ENCODE measurements at places on chromosomes 4 and X.

- DNase-seq: no peak
Observed at GRCh38 chr4:54027311-54027710, 37.1 kb downstream of the CHIC2 start.

- peak; percentile 1 for DNase-seq
Observed at GRCh38 chrX:101759000-101759399, 99.3 kb upstream of the ARMCX2 start.

GRCh38 chr4:1463088-1463926 lies 57.1 kb upstream of the NKX1-1 start:
- no peak for DNase-seq

DNA sequence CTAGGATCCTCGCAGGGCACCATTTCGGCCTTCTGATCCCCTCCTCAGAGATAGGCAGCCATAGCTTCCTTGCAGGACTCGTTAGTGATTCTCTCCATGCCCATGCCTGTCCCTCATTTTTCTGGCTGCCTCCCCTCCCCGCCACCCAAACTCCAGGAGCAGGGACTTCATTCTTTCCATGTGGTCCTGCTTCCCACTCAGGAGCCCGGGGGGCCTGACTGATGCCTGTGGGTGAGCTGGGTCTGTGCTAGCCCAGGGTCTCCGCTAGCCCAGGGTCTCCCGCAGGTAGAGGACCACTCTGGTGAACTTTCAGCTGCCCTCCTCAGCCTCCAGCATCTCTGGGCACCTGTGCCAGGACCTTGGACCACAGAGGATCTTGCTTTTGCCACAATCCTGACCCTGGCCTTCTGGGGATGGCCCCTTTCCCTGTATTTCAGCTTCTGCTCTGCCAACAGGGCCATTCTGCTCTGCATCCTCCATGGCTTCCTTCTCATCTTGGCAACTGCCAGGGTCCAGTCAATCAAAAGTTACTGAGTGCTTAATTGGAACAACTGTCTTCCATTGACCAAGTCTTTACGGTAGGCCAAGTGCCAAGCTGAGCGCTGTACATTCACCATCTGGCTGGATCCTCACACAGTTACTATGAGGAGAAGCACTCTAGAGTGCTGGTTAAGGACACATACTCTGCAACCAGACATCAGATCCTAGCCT lies 152.2 kb downstream of the EFNB1 start:
- DNase-seq: no peak

GRCh38 chr4:78693777-78694456 lies 82.2 kb upstream of the BMP2K start:
- no peak for DNase-seq

DNA sequence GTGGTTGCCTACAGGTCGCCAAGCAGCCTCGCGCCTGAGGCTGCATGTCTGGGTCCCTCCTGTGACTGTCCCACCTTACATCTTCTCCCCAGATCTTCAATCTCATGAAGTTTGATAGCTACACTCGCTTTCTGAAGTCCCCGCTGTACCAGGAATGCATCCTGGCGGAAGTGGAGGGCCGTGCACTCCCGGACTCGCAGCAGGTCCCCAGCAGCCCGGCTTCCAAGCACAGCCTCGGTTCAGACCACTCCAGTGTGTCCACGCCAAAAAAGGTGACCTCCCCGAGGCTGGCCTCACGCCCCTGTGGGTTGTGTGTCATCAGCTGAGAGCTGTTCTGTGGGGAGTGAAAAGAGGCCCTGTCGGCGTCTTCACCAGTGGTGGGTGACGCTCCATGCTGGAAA lies 24.9 kb upstream of the HGFAC start:
- DNase-seq: no peak

DNA sequence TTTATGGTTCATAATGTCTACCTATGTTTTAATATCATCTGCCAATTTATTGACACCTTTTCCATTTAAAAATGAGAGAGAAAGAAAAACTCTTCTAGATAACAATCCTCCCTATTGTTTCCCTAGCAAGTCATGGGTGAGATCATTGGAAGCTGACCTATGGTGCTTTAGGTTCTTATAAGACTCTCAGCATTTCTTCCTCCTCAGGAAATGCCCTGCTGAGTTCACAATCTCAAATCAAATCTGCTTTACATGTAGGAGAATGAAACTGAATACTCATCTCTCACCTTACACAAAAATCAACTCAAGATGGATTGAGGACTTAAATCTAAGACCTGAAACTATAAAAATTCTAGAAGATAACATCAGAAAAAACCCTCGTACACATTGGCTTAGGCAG lies 267.4 kb downstream of the RAPGEF2 start:
- no peak for DNase-seq

GRCh38 chr4:14049946-14050345 lies 422.4 kb upstream of the BOD1L1 start:
- DNase-seq: no peak

DNA sequence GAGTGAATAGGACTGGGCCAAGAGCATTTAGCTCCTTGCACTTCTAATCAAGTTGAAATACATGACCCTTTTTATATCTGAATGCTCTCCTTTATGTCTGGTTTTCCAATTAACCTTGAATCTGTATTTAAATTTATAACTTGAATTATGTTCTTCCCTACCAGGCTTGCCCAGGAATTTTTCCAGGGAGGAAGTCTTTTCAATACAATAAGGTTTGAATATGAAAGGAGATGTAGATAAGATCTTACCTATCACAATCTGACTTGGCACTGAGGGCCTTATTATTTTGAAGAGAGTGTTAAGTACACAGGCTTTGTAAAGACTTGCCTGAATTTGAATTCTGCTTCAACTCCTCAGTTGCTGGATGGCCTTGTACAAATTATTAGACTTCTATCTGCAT lies 555.7 kb downstream of the PCDH7 start:
- DNase-seq: no peak

GRCh38 chrX:119516157-119516702 lies 48.0 kb downstream of the SLC25A5 start:
- DNase-seq: no peak

GRCh38 chr4:168993714-168994510 lies 16.1 kb downstream of the CBR4 start:
- no peak for DNase-seq

- DNase-seq: no peak
Observed at GRCh38 chr4:184860018-184860779, 34.4 kb upstream of the ACSL1 start.

- no peak for DNase-seq
Observed at GRCh38 chr4:26321373-26322221, 783 bp downstream of the RBPJ start.

Data from HS-27A (cell line).